ENCODE measurements at places on chromosomes 5 and 9. TPM values are rescaled to one million over a fixed set of nuclear protein-coding genes. Genes with fewer than 3 reads are reported as not detected.

The S100Z gene
- total RNA-seq = not detected

- peak; percentile 14 for DNase-seq
Observed at GRCh38 chr9:133973111-133973790, 18.9 kb downstream of the VAV2 start.

- no peak for DNase-seq
Observed at GRCh38 chr5:163094492-163095180, 342.8 kb upstream of the CCNG1 start.

The EPB41L4B gene
- 21.6 TPM for total RNA-seq

DNA sequence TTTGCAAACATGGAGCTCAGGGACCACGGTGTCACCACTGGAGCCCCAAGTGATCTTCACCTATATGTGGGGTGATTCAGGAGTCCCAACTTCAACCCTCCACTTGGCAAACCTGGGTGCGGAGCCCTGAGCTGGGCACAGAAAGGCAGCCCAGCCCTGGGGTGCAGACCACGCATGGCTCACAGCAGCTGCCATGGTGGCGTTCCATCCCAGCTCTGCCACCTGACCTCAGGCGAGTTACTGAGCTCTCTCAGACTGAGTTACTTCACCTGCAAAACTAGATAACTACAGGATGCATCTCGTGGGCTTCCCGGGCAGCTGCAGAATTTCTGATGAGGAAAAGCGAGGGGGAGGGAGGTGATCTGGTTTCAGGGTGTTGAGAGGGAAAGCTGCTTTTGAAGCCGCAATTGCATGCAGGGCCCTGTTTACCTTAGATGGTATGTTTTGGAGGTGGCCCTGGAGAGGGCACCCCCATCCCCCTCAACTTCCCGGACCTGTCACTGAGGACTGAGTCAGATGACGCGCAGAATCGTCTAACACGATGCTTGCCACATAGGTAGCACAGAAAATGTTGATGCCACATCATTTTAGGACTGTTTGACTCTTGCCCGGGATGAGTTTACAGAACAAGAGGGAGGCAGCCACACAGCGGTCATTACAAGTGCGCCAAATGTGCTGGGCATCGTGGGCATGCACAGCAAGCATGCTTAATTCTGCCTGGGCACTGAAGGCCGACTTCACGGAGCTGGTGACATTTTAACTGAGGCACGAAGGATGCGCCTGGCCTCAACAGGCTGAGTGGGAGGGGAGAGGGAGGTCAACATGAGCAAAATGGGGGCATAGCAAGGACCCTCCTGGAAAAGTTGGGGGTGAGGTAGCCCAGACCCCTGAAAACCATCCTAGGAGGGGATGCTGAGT is 154.6 kb downstream of the COL23A1 start:
- DNase-seq = no peak

DNA sequence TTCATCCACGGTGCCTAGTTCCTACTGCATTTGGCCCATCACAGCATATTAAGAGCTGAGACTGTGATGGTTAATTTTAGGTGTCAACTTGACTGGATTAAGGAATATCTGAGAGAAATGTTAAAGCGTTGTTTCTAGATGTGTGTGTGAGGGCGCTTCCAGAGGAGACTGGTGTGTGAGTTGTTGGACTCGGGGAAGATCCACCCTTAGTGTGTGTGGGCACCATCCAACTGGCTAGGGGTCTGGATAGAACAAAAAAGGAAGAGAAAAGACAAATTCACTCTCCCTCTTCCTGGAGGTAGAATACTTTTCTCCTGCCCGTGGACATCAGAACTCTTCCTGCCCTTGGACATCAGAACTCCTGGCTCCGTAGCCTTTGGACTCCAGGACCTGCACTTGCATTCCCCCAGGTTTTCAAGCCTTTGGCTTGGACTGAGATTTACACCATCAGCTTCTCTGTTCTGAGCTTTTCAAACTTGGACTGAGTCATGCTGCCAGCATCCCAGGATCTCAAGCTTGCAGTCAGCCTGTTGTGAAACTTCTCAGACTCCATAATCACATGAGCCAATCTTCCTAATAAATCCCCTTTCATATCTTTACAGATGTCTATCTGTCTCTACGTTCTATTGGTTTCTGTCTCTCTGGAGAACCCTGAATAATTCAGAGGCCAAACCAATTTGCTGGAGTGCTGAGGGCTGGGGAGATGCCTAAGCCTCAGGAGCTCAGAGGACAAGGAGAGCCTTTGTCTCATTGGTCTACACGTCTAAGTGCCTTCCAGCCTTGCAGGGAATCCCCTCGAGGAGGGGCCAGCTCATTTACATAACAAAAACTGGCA is 164.5 kb downstream of the DCP2 start:
- DNase-seq = peak; percentile 29

The TLX3 gene
- total RNA-seq = not detected

GRCh38 chr5:80607832-80608231 is 37.8 kb upstream of the ANKRD34B start:
- no peak for DNase-seq

The ZCCHC10 gene
- 19.2 TPM for total RNA-seq

DNA sequence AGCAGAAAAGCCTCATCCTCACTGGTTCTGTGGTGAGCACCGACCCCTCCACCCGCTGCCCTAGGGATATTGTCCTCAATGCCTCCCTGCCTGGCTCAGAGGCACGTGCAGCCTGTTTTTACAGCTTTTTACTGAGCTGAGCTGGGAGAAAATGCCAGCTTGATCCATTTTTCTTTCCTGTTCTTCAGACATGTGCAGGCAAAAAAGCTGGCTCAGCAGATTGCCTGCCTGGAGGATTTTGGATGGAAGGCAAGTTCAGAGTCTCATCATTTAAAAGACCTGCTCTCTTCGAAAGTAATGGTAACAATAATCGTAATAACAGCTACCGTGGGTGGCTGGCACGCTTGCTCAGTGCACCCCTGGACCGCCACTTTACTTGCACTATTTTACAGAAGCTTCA is 135.0 kb upstream of the SMIM23 start:
- no peak for DNase-seq

The GABRA1 gene
- not detected for total RNA-seq

The ANKRD33B gene
- 2.0 TPM for total RNA-seq

The CAMK4 gene
- 0.63 TPM for total RNA-seq

- no peak for DNase-seq
Observed at GRCh38 chr5:139414581-139415130, 10.8 kb upstream of the SPATA24 start.

GRCh38 chr5:32565145-32565544 is 20.2 kb upstream of the SUB1 start:
- DNase-seq = no peak

The RNF20 gene
- total RNA-seq = 41.1 TPM

GRCh38 chr9:80163889-80164288 is 592.1 kb downstream of the TLE4 start:
- DNase-seq = no peak

- DNase-seq = no peak
Observed at GRCh38 chr9:91678807-91679580, 255.4 kb upstream of the NFIL3 start.

The DRD1 gene
- 0.15 TPM for total RNA-seq

The ALG2 gene
- total RNA-seq = 15.1 TPM

The FCHSD1 gene
- total RNA-seq = 6.1 TPM

DNA sequence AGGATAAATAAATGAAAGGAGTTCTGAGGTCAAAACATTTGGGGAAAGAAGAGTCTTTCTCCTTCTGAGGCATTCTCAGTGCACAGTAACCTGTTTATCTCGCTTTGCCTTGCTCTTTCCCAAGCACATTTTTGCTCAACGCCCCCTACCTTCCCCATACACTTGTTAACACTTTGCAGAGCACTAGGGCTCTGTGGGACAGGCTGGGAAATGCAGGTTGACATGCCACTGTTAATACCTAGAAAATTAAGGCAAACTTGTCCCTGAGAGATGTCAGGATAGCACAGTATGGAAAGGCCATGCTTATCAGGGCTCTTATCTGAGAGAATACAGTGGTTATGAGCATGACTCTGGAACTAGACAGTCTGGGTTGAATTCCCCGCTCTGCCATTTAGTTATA is 152.0 kb downstream of the DOCK8 start:
- DNase-seq = no peak

GRCh38 chr5:55520117-55520839 is 14.5 kb downstream of the PLPP1 start:
- DNase-seq = no peak

DNA sequence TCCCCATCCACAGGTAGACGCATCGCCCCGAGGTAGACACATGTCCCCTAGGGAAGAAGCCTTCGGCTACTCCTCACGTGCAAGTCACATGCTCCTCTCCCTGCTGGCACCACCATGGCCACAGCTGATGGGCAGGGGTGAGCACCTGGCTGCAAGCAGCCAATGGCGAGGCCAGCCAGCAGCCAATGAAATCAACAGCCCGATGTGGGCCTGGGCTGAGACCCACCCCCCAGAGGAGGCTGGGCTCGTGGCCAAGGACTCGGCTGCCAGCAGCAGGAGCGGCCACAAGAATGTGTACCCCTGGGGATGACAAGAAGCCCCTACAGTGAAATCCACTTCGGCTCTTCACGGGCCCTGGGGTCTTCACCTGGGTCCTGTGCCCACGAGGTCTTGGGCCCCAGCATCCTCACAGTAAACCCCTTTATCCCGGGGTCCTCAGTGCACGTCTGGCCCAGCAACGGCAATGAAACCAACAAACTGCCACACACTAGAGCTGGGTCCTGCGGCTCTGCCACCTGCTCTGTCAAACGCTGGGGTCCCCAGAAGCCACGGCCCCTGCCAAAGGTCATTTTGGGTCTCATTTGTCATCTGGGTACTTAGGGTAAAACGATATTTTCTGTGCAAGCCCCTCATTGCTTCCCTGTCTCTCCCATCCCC is 22.1 kb upstream of the PTGES start:
- no peak for DNase-seq

DNA sequence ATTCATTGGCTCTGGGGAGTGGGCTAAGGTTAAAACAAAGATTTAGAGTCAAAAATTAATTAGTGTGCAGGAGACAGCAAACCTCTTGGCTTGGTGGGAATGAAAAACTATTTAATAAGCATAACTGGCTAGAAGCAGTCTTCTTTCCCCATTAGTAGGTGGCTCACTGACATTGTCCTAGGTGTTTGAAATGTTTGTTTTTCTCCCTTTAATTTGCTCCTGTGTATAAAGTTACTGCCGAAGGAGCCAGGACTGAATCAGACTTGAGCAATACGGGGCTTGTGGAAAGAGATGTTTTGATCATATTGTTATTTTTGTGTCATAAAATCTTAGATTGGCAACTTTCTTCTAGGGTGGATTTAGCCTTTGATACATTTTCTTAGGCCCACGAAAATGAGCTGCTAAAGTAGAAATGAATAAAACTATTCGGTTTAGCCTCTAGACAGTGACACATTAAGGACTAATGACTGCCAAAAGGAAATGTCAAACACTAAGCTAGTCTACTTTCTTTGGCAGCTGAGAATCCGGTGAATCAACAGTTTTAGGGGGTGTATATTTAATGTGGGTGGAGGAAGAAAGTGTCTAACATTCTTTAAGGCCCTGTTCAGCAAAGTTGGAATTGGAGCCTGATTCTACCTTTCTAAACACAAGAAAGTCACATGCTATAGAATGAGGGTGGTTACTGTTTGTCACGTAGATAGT is 30.2 kb downstream of the LRRTM2 start:
- DNase-seq = no peak

DNA sequence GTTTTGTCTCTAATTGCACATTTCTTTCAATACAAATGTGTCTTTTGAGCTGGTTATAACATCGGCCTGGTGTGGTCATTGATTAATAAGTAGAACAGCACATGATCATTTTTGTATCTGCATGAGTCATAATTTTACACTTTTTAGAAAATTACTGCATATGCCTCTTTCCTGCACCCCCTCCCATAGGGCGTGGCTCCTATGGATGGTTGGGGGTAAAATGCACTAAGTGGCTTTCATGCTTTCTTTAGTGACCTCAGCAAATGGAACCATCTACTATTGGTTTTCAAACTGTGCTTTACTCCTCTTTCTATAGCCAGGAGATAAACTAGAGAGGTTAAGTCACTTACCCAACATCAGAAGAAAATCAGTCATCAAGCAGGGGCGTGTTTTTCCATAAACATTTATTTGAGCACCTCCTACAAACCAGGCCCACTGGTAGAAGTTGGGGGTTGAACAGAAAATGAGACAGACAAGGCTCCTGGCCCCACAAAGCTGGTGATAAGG is 3.8 kb downstream of the ANXA6 start:
- DNase-seq = no peak

DNA sequence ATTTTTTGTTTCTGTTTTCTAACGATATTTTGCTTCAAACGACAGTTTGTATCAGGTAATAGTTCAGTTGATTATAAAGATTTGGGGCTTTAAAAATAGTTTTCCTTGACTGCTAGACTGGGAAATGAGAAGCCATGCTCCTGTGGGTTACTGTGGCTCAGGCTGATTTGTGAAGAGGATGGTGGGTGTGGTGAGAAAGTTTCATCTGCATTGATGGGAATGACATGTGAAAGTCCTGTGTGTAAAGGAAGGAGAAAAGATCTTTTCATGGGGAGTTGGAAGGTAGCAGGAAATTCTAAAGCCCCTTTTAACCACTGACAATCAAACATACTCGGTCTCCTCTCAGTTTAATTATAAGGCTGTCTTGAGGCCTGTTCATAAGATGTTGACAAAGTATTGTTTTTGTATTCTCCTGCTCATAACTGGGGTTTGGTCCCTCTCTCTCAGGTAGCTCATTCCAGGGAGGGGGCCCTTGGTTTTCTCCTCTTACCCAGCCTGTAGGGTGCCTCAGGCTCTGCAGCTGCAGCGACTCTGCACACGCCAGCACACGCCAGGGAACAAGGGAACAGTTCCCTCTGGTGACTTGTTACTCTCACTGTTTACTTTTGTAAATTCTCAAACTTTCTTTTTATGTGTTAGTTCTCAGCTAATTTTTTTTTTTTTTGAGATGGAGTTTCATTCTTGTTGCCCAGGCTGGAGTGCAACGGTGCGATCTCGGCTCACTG is 91.6 kb downstream of the CARTPT start:
- DNase-seq = no peak

- DNase-seq = no peak
Observed at GRCh38 chr9:78207319-78207718, 28.6 kb upstream of the CEP78 start.

The POC5 gene
- total RNA-seq = 4.6 TPM

The RORB gene
- total RNA-seq = 3.2 TPM

DNA sequence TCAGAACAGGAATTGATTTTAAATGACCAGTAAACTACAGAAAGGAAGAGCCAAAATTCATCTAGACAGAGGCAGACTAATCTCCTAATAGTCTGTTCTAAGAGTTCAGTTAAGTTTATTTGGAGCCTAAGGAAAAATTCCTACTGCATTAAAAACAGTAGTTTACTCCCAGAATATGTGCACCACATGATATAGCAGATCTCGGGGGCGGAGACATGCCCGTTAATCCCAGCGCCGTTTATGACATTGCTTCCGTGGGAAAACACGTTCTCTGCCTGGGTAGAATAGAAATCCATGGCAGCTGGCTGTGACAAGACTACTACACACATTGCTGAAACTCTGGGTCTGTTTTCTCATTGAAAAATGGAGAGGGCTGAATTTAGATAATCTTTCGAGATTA is 11.4 kb downstream of the HABP4 start:
- DNase-seq = no peak

Data from left cardiac atrium (tissue), 4 donors.